ENCODE measurements at places on chromosomes 2 and 18.

- DNase-seq = no peak
Observed at GRCh38 chr2:72080286-72081145, 67.1 kb downstream of the CYP26B1 start.

DNA sequence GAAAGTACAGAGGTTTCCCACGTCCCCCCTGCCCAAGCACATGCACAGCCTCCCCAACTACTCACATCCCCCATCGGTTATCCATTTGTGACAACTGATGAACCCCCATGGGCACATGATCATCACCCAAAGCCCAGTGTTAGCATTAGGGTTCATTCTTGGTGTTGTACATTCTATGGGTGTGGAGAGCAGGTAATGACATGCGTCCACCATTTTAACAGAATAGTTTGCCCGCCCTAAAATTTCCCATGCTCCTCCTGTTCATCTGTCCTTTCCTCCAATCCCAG is 74.3 kb downstream of the LONRF2 start:
- no peak for DNase-seq

GRCh38 chr2:47265751-47266231 is 110.7 kb upstream of the STPG4 start:
- no peak for DNase-seq

- no peak for DNase-seq
Observed at GRCh38 chr2:80022018-80022417, 282.5 kb downstream of the LRRTM1 start.

DNA sequence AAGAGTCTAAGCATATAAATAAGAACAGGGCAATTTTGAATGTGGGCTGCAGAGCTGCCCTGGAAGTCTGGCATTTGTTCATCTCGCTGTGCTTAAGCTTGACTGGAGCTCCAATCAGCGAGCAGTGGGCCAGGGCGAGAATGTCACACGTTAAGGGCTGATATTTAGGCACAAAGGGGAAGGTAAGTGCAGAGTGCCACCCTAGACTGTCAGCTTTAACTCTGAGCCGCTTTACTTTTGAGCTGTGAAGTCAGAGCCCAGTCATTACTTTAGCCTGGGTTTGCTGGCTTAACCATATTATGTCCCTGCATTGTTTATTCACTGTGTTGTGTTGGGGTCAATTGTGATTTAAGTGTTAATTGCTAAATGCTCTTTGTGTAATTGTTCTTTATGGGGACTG is 236.1 kb upstream of the SIX3 start:
- no peak for DNase-seq

- DNase-seq = no peak
Observed at GRCh38 chr2:38671303-38671702, 5.4 kb downstream of the GALM start.

DNA sequence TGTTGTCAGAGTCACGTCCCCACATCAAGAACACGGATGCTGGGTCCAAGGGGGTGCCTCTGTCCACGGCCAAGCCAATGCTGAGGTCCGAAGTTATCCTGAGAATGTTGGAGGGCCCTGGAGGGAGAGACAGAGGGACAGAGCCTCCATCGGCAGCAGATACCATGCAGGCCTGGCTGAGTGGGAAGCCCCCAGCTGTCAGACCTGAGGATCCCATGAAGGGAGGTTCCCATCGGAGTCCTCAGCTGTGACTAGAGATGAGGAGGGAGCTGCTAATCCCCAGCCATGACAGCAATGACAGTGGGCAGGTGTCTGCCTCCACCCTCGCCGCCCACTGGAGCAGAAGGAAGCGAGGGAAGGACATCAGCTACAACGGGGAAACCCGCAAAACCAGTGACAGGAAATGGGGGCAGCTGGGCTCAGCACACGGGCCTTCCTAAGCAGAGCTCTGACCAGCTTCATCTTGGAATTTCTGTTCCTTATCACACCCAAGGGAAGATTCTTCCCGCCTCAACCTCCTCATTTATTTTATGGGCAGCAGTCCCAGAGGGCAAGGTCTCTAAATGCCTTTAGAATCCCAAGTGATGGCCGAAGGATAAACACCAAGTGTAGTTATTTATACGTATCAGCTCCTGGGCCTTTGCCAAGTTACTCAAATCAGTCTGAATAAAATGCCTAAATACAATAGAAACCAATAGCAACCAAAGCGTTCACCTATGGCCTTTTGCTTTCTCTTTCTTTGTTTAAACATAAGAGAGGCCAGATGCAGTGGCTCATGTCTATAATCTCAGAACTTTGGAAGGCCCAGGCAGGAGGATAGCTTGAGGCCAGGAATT is 32.2 kb downstream of the FAM178B start:
- DNase-seq = no peak

DNA sequence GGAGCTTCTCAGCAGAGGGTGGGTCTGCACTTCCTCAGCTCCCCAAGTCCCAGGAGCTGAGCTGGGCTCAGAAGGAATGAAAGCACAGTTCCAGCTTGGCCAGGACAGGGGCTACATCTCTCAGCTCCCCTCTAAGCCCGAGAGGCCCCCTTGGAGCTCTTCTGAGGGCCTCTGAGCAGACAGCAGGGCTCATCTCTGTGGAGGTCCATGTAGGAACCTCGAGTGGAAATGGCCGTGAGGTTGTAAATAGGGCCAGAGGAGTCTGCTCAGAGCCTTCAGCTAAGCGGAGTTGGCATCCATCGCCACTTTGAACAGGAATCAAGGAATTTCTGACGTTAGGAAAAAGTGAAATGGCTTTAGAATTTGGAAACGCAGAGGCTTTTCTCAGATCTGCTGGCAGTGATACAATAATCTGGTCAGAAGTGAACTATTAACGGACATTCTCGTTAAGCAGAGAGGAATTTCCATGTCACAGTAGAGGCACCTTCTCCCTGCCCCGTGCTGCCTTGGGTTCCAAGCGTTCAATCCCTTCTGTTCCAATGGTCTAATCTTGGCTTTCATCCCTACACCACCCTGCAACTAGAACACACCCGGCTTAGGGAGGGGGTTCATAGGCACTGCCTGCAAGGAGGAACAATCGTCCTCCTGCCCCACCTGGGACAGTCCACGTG is 213.9 kb downstream of the NDUFA10 start:
- no peak for DNase-seq

DNA sequence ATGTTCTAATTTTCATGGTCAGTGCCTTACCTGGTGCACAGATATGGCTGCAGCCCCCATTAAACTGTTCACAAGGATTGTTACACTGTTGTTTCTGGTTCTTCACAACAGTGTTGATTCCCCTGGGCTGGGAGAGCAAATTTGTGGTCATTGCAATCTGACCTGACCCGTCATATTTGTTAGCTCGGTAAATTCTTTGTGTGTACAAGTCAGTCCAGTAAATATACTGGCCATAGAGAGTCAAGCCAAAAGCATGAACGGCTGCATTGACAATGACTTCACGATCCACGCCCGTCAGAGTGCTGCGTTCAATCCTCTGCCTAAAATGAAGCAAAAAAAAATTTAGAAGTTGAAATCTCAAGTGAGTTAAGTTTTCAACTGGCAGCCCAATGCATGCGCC is 134.6 kb downstream of the DHRS9 start:
- no peak for DNase-seq

DNA sequence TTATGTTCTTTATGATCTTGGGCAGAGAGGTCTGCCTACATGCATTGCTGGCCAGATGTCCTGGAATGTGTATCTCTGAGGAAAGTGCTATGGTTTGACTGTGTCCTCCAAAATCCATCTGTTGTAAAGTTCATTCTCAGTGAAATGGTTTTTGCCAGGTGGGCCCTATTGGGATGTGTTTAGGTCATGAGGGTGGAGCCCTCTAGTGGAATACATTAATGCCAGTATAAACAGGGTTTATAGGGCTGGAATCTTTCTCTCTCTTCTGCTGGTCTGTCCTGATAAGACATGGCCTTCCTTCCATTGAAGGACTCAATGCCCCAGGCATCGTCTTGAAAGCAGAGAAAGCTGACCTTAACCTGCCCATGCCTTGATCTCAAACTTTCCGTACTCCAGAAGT is 258.5 kb downstream of the RPIA start:
- DNase-seq = no peak

- DNase-seq = no peak
Observed at GRCh38 chr2:63721082-63721424, 120.6 kb upstream of the UGP2 start.

DNA sequence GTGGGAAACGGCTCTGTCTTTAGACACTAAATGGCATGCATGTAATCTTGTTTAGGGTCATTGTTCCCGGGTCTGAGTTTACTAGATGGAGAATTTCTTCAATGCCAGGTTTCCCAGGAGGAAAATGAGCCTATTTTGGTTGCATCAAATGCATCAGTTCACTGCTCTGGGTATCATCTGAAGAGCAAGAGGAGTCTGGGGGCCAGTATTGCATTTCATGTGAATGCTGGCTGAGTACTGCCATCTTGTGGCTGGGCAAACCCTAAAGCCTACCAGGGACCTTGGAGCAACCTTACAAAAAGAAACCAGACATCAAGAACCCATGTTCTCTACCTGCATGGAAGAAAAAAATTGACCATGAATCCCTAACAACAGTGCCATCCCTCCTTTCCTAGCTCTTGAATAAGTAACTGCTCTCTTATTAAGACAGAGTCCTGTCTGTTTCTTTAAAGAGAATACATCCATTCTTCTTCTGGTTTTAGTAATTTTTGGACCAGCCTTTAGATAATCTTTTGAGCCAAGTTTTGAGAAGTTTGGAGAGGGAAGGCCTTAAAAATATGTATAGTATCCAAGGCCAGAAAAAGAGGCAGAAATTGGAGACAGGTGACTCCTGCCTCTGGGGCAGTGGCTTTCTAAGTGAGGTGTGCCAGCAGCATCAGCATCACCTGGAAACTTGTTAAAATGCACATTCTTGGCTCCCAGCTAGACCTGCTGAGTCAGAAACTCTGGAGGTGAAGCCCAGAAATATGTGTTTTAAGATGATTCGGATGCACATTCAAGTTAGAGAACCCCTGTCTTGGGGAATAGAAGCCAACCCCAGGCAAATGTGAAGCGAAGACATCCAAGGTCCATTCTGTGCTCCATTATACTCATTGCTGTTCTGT is 261.0 kb upstream of the CXCR4 start:
- DNase-seq = peak; percentile 73

GRCh38 chr2:54061272-54061671 is 54.1 kb upstream of the ACYP2 start:
- no peak for DNase-seq

DNA sequence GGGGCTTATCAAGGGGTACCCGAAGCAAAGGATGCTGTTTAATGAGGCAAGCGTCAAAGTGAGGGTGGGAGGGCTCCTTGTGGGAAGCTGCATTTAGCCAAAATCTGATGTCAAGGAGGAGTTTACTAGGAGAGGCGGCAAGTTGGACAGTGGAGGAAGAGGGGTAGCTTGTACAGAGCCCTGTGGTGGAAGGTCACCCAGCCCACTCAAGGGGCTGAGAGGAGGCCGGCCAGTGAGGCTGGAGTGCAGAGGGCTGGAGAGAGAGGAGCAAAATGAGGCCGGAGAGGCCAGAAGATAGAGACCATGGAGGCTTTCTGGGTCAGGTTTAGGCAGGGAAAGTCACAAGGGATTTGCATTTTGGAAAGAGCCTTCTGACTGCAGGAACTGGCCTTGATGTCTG is 49.5 kb downstream of the ASB1 start:
- DNase-seq = no peak

- no peak for DNase-seq
Observed at GRCh38 chr2:36507408-36507812, 90.6 kb downstream of the FEZ2 start.

GRCh38 chr18:43422518-43422917 is 145.2 kb upstream of the SYT4 start:
- DNase-seq = no peak

- no peak for DNase-seq
Observed at GRCh38 chr2:190979906-190980629, 33.9 kb downstream of the STAT1 start.

- DNase-seq = no peak
Observed at GRCh38 chr2:213678437-213679218, 394.4 kb downstream of the SPAG16 start.

GRCh38 chr18:34993289-34993688 is 47.9 kb upstream of the MAPRE2 start:
- DNase-seq = no peak

DNA sequence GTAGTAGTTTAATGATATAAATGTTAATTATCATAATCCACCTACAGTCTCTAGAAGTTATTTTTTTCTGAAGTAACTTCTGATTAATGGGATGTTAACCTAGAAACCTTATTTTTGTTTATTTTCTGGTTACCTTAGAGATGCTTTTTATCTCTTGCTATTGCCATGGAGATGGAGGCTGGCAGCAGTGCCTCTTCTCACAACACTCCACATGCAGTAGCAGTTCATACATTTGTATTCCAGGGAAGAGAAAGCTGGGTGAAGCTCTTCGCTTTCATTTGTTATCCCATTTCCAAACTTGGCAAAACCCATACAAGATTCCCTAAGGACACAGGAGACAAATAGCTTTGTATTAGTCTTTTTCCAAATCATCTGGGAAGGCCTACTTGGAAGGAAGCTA is 1794.1 kb upstream of the LRRTM1 start:
- no peak for DNase-seq

- no peak for DNase-seq
Observed at GRCh38 chr2:193331676-193332075, 1136.9 kb upstream of the TMEFF2 start.

- no peak for DNase-seq
Observed at GRCh38 chr2:177348733-177349693, 43.6 kb upstream of the AGPS start.

All from activated T-cell treated with anti-CD3 and anti-CD28 coated beads, Interleukin-2, amount 50 U/mL, for 4 hours (primary cell).